Calu3 (cell line): ENCODE measurements at places on chromosomes 11 and 22. TPM values are rescaled to one million over a fixed set of nuclear protein-coding genes. Genes with fewer than 3 reads are reported as not detected.

FGF19 gene
- 0.73 and 1.4 TPM in 2 replicates for total RNA-seq

- H3K27me3 ChIP-seq: no peaks in the 10 kb centered on the region
- no peaks in the 10 kb centered on the region for H3K36me3 ChIP-seq
These were observed 35.3 kb upstream of the FZD4 start for GRCh38 chr11:86990515-86990914.

DNA sequence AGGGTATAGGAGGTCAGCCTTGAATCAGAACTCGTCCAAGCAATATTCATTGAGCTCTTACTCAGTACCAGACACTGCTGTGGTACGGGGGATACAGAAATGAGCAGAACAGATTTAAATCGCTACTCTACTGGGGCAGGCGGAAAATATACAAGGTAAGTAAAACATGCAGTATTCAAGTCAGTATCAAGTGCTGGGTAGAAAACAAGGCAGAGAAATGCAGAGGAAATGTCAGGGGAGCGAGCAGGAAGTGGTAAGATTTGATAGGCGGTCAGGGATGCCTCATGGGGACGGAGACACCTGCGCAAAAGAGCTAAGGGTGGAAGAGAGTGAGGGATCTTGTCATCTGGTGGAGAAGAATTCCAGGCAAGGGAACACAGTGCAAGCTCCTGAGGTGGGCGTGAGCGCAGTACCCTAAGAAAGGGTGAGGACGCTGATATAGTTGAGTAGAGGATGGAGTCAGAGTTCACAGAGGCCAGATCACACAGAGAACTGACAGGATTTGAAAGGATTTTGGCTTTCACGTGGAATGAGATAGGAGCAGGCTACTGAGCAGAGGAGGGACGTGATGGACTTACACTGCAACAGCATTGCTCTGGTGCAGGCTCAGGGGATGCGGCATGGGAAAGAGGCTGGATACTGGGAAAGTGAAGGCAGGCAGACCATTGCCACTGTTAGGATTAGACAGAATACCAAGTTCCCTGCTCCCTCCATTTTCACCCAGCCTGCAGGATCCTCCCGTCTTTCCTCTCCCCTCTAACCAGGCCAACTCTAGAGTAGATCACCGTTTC lies 35.8 kb downstream of the SC5D start:
- no peaks in the 10 kb centered on the region for H3K36me3 ChIP-seq
- no peaks in the 10 kb centered on the region for H3K27me3 ChIP-seq
- H3K27ac ChIP-seq: no peak overlapping the region
- H3K4me1 ChIP-seq: no peaks in the 10 kb centered on the region
- DNase-seq: no peak
- no peak overlapping the region for H3K4me3 ChIP-seq

DRD4 gene
- 1.3 TPM in 2 replicates for total RNA-seq

DNA sequence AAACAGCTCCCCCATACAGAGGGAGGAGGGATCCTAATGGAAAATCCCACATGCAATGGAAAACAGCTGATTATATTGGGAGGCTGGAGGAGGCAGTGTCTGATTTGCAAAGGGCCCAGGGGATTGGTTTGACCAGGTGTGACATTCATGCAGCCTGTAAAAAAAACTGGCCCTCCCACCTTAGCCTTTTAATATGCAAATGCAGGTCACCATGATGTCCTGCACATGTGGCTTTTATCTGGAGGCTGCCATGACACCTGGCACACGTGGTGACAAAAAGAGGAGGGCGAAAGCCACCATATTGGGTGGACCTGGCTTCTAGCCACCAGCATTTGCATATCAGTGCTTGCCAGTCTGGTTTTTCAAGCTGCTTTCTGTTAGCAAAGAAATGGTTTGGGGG lies 48.5 kb downstream of the ZNF280B start:
- H3K27ac ChIP-seq: no peak overlapping the region
- no peak for DNase-seq
- no peaks in the 10 kb centered on the region for H3K36me3 ChIP-seq
- H3K27me3 ChIP-seq: peaks cover 45% of the 10 kb centered on the region
- H3K4me3 ChIP-seq: no peak overlapping the region

KCNK7 gene
- 1.2 and 1.4 TPM in 2 replicates for total RNA-seq

DNA sequence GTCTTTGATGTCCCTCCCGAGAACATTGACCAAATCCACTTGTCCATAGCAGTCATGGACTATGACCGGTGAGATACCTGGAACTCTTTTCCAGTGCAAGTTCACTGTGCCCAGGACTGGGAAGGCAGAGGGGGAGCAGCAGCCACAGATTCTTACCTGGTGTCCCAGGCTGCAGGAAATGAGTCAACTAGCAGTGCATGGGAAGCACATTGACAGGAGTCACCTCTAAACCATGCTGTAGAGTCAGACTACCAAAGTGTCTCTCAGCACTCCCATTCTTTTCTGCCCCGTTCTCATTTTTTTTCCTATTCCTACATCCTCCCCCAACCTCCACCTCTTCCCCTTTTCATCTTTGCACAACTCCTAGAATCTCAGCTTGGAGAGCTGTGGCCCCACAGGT lies 67.2 kb upstream of the OLFML1 start:
- no peak overlapping the region for H3K27ac ChIP-seq
- H3K36me3 ChIP-seq: no peaks in the 10 kb centered on the region
- no peak overlapping the region for H3K4me3 ChIP-seq
- DNase-seq: no peak
- peaks cover 51% of the 10 kb centered on the region for H3K27me3 ChIP-seq

GRCh38 chr11:45078236-45079074 lies 68.0 kb upstream of the PRDM11 start:
- no peaks in the 10 kb centered on the region for H3K4me1 ChIP-seq
- no peak for DNase-seq
- no peak overlapping the region for H3K27ac ChIP-seq
- H3K36me3 ChIP-seq: no peaks in the 10 kb centered on the region

DNA sequence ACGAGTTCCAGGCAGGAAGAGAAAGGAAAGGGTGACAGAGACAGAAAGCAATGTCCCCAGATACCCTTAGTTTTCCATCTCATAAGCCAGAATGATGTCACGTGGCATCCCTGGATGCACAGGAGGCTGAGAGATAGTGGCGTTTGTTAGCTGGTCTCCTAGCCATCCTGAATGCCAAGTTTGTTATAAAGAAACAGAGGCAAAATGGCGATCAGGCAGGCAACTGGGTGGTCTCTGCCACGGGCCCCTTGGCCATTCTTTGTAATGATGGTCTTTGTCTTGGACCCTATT lies 5.3 kb downstream of the SMIM38 start:
- no peak overlapping the region for H3K27ac ChIP-seq
- H3K27me3 ChIP-seq: no peaks in the 10 kb centered on the region
- no peaks in the 10 kb centered on the region for H3K36me3 ChIP-seq
- H3K4me3 ChIP-seq: no peak overlapping the region
- H3K4me1 ChIP-seq: peaks cover 8% of the 10 kb centered on the region

DNA sequence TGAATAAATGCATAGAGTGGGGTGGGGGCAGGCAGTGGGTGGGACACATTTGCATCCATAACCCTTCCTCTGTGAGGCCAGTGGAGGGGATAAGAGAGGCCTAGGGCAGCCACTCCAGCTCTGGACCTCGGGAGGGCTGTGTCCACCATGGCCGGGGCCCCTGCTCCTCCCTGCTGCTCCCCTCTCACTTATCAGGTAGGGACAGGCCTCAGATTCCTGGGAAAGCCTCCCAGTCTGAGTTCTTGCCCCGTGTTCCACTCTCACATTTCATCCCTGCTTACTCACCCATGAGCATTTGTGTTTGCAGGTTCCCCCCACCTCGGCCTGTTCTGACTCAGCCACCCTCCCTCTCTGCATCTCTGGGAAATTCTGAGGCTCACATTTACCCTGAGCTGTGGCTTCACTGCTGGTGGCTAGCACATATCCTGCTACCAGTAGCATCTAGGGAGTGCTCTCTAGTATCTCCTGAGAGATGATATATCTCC lies 128.7 kb upstream of the TOP3B start:
- peaks cover 41% of the 10 kb centered on the region for H3K27me3 ChIP-seq
- no peak overlapping the region for H3K27ac ChIP-seq
- no peaks in the 10 kb centered on the region for H3K4me1 ChIP-seq
- no peak overlapping the region for H3K4me3 ChIP-seq

DNA sequence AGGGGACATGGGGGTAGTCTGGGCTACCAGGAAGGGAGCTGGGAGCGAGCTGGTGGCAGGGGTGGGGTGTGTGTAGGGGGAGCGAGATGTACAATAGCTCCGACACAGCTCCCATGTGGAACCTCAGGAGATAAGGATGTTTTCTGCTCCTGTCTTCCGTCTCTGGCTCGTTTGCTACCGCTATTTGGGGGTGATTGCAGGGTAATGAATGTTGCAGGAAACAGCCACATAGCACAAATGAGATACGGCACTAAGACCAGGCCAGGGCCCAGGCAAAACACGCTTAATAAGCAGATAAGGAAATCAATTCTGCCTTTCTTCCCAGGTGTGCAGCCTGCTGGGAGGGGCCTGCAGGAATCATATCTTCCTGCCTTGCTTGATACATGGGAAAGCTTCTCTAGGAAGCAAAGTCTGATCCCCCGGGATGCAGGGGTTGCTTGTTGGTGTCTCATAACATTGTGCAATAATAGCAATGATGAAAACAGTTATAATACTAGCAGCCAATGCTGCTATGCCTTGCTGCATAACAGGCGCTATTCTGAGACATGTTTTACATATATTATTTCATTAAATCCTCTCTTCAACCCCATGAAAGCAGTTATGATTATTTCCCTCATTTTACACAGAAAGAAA lies 158.7 kb downstream of the ST3GAL4 start:
- no peaks in the 10 kb centered on the region for H3K36me3 ChIP-seq
- H3K27me3 ChIP-seq: peaks cover 100% of the 10 kb centered on the region
- no peak overlapping the region for H3K4me3 ChIP-seq
- H3K4me1 ChIP-seq: no peaks in the 10 kb centered on the region
- H3K27ac ChIP-seq: no peak overlapping the region
